ENCODE measurements at places on chromosomes 3 and 15. TPM values are rescaled to one million over a fixed set of nuclear protein-coding genes. Genes with fewer than 3 reads are reported as not detected.

- no peak overlapping the region for H3K4me3 ChIP-seq
- no peaks in the 10 kb centered on the region for H3K27me3 ChIP-seq
- no peaks in the 10 kb centered on the region for H3K4me1 ChIP-seq
- DNase-seq: no peak
- no peak overlapping the region for H3K27ac ChIP-seq
- no peaks in the 10 kb centered on the region for H3K36me3 ChIP-seq
These were observed 114.9 kb downstream of the PLD1 start for GRCh38 chr3:171695426-171695825.

DNA sequence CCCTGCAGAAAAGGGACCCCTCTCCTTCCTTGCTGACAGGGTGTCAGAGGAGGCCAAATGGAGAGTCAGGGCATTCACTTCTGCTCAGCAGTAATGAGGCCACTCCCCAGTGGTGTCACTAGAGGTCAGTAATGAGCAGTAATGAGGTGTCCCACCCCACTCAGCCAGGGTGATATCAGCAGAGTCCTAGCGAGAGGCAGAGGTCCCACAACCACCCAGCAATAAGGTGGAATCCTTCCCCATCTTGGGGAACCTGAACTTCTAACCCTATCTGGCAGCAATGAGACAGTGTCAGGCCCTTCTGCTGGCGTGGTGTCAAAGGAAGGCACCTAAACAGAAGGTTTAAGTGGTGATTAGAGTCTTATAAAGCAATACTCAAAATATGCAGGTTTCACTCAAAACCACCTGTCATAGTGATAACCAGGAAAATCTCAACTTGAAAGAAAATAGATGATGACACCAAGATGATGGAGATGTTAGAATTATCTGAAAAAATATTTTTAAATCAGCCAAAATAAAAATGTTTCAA, 12.9 kb downstream of the OCA2 start:
- H3K36me3 ChIP-seq: no peaks in the 10 kb centered on the region
- H3K27me3 ChIP-seq: no peaks in the 10 kb centered on the region
- no peak overlapping the region for H3K27ac ChIP-seq
- H3K4me3 ChIP-seq: no peak overlapping the region

- no peak overlapping the region for H3K27ac ChIP-seq
- H3K27me3 ChIP-seq: no peaks in the 10 kb centered on the region
- no peak for DNase-seq
These were observed 60.4 kb downstream of the GTF2E1 start for GRCh38 chr3:120802916-120803315.

GRCh38 chr3:8532251-8532871, 30.7 kb downstream of the LMCD1 start:
- H3K27ac ChIP-seq: no peak overlapping the region
- peaks cover 7% of the 10 kb centered on the region for H3K27me3 ChIP-seq
- H3K4me3 ChIP-seq: no peak overlapping the region
- no peaks in the 10 kb centered on the region for H3K4me1 ChIP-seq
- DNase-seq: no peak

FOXB1 gene
- total RNA-seq: not detected

NR1I2 gene
- not detected for total RNA-seq

DNA sequence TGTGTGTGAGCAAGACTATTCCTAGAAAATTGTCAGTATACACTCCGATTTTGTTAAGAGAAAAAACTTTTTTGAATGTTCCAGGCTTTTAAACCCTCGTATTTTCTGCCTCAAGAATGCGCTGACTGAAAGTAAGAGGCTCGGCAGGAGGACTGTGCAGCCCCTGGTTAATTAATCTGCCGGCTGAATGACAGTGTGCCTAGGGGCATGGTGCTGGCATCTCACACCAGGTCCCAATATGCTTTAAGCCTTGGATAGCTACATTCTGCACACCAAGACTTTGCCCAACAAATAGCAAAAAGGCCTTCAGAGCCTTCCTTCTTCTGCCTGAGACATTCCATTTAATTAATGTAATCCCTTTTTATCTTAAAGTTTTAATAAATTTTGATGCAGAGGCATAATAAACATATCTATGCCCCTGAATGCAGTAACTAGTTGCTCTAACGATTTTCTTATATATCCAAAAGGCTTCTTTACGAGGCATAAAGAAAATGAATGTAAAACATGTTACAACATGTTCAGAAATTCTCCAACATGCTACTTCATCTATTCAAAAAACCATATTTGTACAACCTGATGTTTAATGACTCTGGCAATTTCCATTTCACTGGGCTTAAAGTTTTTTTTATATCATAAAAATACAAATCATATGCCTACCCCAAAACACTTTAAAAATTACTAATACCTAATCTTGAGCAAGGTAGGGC, 37.9 kb downstream of the DPH6 start:
- H3K4me1 ChIP-seq: peaks cover 45% of the 10 kb centered on the region
- H3K36me3 ChIP-seq: no peaks in the 10 kb centered on the region
- peak; percentile 52 for DNase-seq
